ENCODE measurements at places on chromosomes 13 and 19.

- no peak for DNase-seq
Observed at GRCh38 chr13:32403108-32403507, 24.8 kb downstream of the N4BP2L1 start.

DNA sequence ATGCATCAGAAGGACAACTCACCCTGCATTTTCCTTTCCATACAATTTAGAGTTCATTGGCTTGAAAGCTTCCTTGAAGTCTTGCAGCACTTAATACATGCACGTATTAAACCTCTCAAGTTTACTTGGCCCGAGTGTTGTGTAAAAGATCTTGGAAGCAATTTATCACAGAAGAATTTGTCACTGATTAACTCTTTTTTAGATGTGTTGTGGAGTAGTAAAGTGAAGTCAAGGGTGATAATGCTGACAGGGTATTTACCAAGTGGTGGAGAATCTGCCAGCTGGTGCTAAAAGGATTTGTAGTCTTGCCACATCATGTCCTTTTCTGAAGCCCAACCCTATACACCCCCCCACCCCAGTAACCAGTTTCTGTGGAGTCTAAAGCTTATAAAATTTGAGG, 421.0 kb upstream of the MIR17HG start:
- DNase-seq, result no peak

DNA sequence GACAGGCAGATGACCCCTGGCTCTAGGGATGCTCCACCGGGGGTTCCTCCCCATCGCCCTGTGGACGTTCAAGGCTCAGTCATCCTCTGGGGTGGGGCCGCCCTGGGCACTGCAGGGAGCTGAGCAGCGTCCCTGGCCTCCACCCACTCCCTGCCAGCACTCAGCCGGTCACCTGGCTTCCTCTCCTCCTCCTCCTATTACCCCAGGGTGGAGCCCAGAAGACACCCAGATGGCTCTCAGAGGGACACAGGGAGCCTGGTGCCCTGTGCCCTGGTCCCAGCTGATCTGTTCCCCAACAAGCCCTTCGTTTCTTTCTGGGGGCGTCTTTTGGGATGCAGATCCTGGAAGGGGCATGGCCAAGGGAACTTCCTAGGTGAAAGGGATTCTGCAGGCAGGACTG, 3.7 kb upstream of the MKNK2 start:
- no peak for DNase-seq

- DNase-seq, result no peak
Observed at GRCh38 chr13:23235994-23236393, 55.2 kb downstream of the SGCG start.

- no peak for DNase-seq
Observed at GRCh38 chr13:91647361-91647990, 249.1 kb downstream of the GPC5 start.

DNA sequence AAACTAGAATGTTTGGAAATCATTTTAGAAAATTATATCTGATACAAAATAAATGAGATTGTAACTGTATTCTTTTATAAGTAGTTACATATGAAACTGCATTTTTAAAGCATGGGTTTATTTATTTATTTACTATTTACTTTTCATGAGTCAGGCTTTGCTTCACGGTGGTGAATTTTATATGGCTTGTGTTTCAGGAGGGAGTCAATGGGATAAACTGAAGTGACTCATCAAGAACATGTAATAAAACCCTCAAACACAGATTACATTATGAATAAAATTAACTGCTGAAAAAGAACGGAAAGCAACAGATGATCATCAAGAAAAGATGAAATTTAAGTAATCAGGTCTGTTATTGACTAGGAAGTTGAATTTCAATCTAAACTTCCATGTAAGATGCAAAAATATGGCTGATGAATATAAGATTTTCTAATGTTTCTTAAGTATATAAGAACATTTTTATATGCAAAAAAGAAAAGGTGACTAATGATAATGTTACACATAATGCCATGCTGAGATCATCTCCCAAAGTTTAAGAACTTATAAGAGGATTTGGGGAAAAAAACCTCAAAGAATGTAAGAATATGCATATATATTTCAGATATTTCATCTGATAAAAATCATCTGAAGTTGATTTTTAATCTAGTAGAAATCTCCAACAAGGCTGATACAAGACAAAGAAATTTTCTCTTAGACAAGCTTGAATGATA, 383.6 kb downstream of the SLITRK1 start:
- DNase-seq, result no peak

DNA sequence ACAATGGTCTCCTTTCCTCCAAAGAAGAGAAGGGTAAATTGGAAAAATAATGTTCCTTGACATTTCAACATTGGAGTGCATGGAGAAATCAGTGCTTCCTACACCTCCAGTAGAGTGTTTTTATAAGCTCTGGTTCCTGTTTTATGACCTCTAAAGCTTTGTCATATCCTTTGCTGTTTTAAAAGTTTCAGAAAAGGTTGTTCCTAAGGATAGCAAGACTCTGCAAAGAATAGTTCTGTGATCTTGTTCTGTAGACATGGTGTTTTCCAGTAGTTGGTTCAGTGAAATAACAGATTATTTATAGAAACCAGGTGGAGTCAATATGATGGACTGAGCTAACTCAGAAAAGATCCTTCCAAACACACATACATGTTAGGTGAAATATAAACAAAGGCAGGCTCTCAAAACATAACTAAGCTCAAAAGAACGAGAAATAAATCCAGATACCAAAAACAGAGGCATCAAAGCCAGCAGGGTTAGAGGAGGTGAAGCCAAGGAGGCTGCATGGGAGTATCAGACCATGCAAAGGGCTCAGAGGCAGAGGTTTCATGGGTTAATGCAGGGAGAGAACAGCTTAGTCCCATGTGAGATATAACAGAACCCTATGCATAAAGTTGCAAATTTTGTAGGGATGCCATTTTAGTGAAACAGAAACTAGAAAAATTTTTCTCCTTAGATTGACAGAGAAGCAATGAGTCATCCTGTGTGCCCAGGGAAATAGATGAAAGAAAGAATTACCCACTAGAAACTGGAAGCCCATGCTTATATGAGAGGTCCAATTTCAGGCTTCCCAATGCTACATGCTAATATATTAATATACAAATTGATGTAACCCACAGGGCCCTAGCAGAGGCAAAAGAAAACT, 44.3 kb downstream of the SHISA2 start:
- no peak for DNase-seq

GRCh38 chr13:43942286-43942685, 62.6 kb downstream of the LACC1 start:
- DNase-seq, result no peak

GRCh38 chr19:39824143-39825092, 9.5 kb downstream of the DYRK1B start:
- peak; percentile 95 for DNase-seq

- no peak for DNase-seq
Observed at GRCh38 chr19:15197275-15197941, 3.4 kb downstream of the NOTCH3 start.

DNA sequence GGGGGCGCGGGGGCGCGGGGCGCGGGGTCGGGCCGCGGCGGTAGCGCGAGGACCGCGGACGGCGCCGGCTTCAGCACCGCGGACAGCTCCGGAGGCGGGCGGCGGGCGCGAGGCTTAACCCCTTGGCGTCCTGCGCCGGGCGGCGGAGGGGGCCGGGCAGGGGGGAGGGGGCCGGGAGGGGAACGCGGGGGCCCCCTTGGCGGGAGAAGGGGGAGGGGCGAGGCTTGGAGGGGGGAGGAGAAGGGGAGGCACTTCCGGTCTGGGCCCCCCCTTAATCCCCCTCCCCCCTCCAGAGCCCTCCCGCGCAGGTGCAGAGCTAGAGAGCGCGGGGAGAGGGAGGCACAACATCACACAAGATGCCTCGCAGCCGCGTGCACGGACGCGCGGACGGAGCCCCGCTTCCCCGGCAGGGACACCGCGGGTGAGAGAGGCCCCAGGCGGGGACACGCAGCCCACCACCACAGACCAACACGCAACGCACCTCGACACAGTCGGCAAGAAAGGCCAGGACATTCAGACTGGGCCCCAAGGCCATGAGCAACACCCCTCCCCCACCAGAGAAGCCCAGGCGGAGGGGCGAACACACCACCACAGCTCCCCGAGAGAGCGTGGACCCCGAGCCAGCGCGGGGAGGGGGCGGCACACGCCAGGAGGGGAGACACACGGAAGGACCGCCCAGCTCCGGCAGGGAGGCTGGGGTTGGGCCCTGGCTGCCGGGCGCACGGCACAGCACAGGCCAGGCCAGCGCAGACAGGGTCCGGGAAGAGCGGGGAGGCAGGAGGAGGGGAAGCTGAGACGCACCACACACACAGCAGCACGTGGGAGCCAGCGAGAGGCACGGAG, 24.1 kb downstream of the SHANK1 start:
- DNase-seq, result peak; percentile 51

DNA sequence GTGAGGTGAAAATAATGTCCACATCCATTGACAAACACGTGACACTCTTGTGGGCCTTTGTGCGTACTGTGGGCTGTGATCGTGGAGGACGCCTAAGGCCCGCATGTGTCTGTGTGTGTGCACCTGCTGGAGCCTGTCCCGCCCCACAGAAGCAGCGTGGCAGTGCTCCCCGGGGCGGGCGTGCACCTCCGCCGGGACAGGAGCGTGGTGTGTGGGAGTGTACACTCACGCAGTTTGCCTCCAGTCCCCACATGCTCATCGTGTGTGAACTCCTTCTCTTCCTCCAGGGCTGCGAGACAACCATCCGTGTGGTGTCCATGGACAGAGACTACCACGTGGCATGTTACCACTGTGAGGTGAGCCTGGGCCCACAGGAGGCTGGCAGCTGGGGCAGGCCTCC, 13.9 kb downstream of the WTIP start:
- DNase-seq, result no peak

- no peak for DNase-seq
Observed at GRCh38 chr19:33668968-33669367, 47.2 kb downstream of the CHST8 start.

- DNase-seq, result no peak
Observed at GRCh38 chr19:6087074-6087571, 23.2 kb downstream of the RFX2 start.

GRCh38 chr13:66216728-66217127, 1013.4 kb downstream of the PCDH9 start:
- DNase-seq, result no peak

DNA sequence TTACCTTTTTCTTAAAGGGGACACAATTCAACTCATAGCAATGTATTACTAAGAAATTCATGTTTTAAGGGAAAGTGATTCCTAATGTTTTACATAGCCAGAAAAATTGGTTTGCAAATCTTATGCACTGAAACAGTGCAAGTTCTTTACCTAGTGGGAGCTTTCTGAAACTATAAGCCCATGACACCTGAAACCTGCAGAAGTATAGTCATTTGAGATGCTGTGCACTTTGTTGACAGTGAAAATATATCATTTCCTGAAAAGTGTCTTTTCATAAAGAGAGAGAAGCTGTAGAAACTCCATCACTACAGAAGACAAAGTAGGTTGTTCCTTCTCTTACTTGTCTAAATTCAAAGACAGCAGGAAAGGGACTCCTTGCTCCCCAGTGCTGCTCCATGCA, 517.1 kb downstream of the LMO7 start:
- no peak for DNase-seq

GRCh38 chr13:26839682-26840081, 79.1 kb upstream of the GPR12 start:
- no peak for DNase-seq

- DNase-seq, result peak; percentile 50
Observed at GRCh38 chr19:6271251-6271650, 8.5 kb downstream of the MLLT1 start.

- no peak for DNase-seq
Observed at GRCh38 chr19:29528946-29529645, 3.3 kb downstream of the VSTM2B start.

- DNase-seq, result no peak
Observed at GRCh38 chr19:38024992-38025908, 118.2 kb downstream of the SIPA1L3 start.

GRCh38 chr13:26562512-26562890, 5.0 kb downstream of the WASF3 start:
- DNase-seq, result peak; percentile 15

- DNase-seq, result no peak
Observed at GRCh38 chr13:107834717-107835116, 380.6 kb downstream of the LIG4 start.

DNA sequence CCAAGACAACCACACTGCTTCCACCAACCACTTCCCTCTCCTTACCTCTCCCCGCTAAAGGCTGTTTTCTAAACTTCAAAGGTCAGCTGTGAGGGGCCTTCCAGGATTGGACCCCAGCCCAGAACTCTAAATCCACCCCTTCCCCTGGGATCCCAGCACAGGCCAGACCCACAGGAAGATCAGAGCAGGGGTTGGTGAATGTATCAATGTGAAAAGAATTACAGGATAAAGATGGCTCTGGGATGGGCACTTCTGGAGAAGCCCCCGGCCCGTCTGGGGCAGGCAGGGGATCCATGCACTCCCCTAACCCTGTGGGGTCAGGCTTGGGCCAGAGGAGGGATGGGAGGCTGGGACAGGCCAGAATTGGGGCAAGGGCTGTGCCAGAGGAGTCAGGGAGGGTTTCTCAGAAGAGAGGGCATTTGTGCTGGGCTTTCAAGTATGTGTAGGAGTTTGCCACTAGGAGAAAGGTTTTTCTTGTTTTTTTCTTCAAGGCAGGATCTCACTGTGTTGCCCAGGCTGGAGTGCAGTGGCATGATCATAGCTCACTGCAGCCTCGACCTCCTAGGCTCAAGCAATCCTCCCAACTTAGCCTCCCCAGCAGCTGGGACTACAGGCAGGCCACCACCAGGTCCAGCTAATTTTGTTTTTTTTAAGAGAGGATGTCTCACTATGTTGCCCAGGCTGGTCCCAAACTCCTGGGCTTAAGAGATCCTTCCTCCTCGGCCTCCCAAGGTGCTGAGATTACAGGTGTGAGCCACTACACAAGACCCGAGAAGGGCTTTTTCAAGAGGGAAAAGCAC, 1.0 kb upstream of the MEF2B start:
- DNase-seq, result no peak

GRCh38 chr19:23563326-23563725, 123.7 kb downstream of the ZNF675 start:
- no peak for DNase-seq

DNA sequence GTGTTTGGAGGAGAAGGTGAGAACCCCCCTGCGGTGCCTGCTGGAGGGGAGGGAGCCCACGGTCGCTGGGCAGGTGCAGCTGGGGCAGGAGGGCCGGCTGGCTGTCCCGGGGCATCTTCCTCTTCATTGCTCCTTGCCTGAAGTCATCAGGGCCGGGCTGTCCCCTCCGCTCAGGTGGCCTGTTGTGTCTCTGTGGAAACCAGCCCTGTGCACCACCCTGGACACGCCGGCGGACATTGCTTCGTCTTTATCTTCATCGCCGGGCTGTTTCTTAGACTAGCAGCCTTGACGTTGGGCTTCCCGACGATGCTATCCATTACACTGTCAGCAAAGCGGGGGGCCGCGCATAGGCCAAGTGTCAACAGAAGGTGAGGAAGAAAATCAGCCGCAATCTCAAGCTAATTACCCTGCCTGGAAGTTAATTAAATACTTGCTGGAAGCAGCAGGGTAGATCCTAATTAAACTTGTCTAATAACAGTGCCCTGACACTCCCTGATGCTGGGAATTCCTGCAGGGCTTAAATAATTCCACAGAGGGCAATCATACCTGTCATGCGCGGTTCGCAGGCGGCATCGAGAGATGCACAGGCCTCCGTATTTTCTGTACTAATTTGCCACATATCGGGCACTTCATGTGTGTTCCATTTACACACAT, 111.4 kb upstream of the SOX1 start:
- no peak for DNase-seq

Measured in AG08395 (cell line).